ENCODE measurements at places on chromosomes 6 and 20.
A peak's percentile ranks its signal among the peaks of the same experiment; 100 is the strongest.

- peak; percentile 56 for DNase-seq
Observed at GRCh38 chr6:130132286-130132701, 90.5 kb downstream of the SAMD3 start.

- no peak for DNase-seq
Observed at GRCh38 chr6:109877028-109878004, 100.8 kb upstream of the GPR6 start.

GRCh38 chr6:27650620-27651370, 177.9 kb upstream of the ZNF184 start:
- DNase-seq, result no peak

DNA sequence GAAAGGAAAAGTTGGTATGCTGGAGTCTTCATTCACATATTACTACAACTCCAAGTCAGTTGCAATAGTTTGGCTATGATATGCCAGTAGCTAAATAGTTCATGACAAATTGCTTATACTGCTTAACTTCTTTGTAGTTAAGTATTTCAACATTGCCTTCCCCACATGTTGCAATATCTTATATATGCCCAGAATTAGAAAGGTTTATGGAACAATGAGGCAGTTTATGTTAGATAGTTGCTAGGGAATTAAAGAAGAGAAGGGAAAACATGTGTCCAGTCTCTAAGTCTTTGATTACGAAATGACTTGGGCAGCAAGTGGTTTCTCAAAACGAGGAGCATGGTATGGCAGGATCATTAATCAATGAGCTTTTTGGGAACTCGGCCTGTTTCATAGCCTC, 145.8 kb downstream of the PLCB4 start:
- no peak for DNase-seq

DNA sequence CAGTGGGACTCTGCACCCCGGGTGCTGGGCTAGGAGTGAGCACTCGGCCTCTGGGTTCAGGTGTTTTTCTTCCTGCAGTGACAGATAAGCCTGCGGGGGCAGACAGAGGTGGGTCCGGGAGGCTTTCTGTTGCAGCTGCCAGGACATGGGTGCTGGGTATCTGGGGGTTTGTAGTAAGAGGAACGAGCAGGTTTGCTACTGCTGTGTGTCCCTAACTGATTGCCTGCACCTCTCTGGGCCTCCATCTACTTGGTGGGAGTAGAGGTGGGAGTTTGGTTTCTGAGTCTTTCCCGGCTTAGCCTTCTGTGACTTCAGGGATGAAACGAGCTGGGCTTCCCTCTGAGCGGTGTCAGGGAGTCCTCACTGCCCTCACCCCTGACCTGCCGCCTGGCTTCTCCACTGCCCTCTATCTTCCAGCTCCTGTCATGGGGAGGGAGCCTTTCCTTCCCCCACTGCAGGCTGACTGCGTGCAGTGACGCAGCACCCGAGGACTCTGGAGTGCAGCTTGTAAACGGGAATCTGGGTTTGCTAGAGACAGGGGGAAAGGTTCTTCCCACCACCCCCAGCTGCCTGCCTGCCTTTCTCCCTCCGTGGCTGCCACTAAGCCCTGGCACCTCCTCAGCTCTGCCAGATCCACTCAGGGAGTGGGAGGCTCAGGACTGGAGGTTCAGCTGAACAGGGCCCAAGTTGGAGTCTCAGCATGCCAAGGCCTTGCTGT, 6.7 kb downstream of the DLGAP4 start:
- DNase-seq, result no peak

DNA sequence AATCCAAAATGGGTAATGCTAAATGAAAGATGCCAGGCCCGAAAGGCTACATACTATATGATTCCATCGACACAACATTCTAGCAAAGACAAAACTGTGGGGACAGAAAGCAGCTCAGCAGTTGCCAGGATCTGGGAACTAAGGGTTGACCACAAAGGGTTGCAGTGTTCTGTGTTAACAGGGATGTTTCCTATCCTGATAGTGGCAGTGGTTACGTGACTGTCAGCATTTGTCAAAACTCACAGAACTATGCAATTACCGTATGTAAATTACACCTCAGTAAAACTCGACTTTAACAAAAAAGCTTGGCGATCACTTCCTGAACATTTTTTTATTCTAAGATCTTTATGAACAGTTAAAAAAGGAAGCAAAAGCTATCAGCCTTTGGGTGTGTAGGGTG, 83.9 kb downstream of the BANF2 start:
- no peak for DNase-seq

DNA sequence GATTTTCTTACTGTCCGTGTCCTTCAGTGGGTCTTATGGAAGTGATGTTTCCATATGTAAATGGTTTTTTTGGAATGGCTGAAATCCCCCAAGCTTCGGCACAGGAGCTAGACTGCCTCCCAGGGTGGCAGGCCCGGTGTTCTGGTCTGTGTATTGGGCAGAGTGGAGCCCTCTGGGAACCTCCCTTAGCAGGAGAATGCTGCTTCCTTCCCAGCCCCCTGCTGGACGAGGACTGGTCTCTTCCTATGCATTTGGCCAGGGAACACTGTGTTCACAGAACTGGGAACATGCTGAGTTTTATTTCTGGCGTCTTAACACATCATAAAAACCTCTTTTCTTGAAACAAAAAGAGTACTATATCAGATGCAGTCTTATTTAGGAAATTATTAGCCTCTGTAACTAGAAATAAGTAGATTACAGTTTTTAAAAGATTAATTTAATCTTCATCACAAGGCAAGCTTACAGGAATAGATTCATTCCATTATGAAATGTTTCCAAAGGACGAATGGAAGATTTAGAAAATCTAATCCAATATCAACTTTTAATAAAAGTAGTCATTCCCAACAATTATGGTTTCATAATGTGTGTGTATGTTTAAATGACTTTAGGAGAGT, 56.6 kb downstream of the SYTL3 start:
- DNase-seq, result no peak

DNA sequence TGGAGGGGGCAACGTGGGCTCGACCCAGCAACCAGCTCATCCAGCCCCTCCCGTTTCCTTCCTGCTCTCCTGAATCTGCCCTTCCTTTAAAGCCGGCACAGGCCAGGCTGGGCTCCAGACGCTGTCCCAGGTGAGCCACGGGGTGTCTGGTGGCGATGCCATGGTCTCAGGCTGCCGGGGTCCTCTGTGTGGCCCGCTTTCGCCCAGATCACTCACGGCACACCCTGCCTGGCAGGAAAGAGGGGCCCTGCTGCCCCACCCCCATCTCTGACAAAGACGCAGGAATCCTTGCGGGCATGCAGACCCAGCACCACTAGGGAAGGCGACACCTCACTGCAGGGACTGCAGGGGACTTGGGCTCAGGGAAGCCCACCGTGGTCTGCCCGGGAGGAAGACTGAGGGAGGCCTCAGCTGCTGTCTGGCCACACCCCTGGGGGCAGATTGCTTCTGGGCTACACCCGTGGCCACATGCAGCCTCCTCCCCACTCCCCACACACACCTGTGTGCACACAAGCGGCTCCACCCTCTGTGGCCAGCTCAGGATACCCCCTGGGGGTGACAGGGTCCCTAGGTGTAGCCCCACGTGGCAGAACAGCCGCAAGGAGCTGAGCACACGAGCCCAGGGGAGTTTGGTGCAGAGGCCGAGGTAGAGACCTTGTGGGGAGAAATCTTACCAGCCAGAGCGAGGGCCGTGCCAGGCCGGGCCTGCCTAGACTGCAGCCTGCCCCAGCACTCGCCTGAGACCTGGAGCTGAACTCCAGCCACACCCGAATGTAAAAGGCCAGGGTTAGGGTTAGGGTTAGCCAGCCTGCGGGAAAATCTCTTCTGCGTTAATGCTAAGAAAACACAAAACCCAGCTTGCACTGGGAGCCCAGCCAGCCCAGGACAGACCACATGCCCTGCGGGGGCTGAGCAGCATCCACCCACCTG, 104.6 kb downstream of the DLL1 start:
- DNase-seq, result no peak

DNA sequence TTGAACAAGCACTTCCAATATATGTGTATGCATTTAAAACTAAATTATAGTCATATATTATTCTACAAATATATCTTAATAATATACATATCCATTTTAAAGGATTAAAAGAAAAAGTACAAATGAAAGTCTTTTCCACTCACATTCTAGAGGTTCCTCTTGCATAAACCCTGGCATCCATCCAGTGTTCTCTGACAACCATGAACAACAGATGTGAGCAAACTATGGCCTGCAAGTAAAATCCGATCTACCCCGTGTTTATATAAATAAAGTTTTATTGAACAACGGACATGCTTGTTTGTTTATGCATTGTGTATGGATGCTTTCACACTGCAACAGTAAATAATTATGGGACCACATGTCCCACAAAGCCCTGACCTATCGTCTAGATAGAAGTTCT, 1122.3 kb downstream of the EPHA7 start:
- DNase-seq, result no peak

DNA sequence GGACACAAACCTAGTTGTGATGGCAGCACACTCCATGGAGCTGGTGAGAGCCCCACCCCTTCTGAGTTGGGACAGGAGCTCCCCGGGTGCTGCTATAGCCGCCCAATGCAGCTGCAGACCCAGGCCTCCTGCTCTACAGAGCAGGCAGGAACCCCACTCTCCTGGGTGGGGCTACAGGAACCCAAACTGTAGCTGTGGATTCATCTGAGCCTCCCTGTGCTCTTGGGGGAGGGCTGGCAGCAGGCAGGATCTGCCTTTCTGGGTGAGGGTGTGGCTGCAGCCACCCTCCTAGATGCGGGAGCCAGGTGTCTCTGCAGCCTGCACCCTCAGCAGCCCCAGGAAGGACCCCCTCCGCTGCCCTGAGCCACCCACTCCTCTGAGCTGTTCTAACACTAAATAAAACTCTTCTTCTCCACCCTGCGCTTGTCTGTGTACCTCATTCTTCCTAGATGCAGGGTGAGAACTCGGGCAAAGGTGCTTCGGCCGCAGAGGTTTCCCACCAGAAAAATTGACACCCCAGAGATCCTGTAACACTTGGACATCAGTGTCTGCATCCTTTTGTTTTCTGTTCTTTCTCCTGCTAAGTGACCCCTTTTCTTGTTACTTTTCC, 55.2 kb upstream of the KIF13A start:
- no peak for DNase-seq

- DNase-seq, result no peak
Observed at GRCh38 chr6:156697225-156697830, 79.8 kb upstream of the ARID1B start.

DNA sequence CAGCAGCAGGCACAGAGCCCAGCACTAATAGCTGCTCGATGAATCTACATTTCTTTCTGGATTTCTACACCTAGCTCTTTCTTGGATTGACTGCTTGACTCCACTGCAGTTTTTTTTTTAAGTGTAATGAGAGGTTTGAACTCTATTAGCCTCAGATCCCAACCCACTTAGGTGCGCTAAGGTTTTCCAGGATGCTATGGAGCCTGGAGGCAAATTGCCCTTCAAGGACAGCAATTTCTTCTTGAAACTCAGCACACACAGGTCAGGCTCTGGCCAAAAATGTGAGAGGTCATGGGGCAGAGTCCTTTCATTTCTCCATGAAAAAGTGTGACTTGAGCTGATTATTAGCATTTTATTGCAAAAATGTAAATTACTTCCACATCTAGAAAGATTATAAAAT, 52.3 kb upstream of the TIAM2 start:
- DNase-seq, result no peak

DNA sequence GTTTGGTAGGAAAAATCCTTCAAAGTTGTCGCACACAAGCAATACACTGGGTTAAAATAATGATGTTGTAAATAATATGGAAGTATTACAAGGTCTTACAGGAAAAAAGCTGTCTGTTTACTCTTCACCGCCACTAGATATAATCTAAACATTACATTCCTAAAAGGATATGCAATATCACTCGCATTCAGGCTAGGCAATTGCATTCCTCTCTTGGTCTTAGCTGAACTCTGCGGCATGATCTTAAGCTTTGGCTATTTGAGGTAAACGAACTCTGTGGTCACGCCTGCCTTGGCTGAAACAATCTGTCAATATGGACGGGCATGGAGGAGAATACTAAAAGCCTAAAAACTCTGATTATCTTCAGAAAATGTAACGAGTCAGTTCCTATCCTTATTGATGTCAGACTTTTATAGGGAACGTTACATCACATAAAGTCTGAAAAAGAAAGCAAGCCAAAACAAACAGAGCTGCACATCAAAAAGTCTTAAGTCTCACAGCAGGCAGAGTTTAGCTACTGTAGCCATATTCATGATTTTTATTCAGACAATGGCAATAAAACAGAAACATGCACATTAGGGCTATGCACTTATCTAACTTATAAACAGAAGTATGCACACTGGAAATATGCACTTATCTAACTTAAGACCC, 30.8 kb upstream of the FILIP1 start:
- no peak for DNase-seq

DNA sequence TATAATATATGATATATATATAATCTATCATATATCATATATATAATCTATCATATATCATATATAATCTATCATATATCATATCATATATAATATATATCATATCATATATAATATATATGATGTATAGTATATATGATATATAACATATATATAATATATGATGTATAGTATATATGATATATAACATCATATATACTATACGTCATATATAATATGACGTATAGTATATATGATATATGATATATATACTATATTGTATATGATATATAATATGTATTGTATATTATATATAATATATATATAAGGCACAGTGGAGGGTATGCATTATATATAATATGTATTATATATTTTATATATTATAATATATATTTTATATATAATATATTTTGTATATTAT, 36.7 kb downstream of the PTPRA start:
- no peak for DNase-seq

- DNase-seq, result no peak
Observed at GRCh38 chr6:15504581-15505350, 158.1 kb downstream of the DTNBP1 start.
